ENCODE measurements at places on chromosomes 7 and 10.

DNA sequence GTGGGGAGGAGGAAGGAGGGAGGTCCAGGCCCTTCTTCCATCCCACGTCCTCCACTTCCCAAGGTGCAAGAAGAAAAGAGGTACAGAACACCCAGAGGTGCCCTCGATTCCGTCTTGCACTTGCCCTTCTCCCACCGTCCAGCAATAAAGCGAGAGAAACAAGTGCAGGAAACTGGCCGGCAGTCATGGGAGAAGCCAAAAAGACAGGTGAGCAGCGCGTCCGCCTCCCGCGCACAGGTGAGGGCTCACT lies 1.3 kb downstream of the C10orf95 start:
- no peak for DNase-seq

- no peak for DNase-seq
Observed at GRCh38 chr7:95718577-95719410, 53.6 kb upstream of the DYNC1I1 start.

GRCh38 chr7:103025341-103025740 lies 49.3 kb downstream of the FBXL13 start:
- no peak for DNase-seq

- DNase-seq: peak; percentile 2
Observed at GRCh38 chr10:13707156-13707881, 120.6 kb downstream of the PRPF18 start.

All from activated T-cell treated with anti-CD3 and anti-CD28 coated beads for 4 hours (primary cell).